ENCODE measurements at places on chromosomes 6 and 20.

GRCh38 chr6:72968704-72969103 is 256.6 kb downstream of the KHDC1L start:
- DNase-seq: no peak

- DNase-seq: no peak
Observed at GRCh38 chr20:5656126-5656525, 94.1 kb upstream of the SHLD1 start.

DNA sequence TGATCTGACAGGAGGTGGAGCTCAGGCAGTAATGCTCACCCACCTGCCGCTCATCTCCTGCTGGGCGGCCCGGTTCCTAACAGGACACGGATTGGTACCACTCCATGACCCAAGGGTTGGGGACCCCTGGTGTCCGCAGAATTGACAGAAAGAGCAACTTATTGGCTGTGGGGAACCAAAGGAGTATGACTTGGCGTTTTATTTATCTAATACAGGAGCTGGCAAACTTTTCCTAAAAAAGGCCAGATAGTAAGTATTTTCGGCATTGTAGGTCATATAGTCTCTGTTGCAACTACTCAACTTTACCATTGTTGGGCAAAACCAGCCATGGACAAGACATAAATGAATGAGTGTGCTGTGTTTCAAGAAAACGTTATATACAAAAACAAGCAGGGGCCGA is 44.4 kb upstream of the TRAF3IP2 start:
- no peak for DNase-seq

GRCh38 chr6:26328265-26328844 is 36.6 kb upstream of the BTN3A2 start:
- DNase-seq: no peak

DNA sequence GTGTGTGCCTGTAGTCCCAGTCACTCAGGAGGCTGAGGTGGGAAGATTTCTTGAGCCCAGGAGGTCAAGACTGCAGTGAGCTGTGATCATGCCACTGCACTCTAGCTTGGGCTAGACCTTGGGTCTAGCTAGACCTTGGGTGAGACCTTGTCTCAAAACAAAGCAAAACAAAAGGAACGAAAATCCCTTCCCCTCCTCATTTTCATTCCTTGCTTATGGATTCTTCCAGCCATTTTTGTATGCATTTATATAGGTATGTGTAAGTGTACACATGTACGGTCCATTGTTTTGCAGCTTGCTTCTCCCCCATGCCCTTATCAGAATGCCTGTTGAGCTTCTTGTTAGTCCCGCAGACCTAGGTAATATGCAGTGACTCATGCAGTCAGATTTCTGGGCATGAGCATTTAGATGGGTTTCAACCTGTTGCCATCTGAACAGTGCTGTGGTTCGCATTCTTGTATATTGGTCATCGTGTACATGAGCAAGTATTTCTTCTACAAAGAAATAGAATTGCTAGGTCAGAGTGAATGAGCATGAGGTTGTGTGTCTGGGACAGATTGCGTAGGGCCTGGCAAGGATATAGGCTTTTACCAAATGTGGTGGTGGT is 73.2 kb downstream of the ATRN start:
- DNase-seq: no peak

- DNase-seq: no peak
Observed at GRCh38 chr6:39189915-39190544, 39.2 kb downstream of the KCNK5 start.

DNA sequence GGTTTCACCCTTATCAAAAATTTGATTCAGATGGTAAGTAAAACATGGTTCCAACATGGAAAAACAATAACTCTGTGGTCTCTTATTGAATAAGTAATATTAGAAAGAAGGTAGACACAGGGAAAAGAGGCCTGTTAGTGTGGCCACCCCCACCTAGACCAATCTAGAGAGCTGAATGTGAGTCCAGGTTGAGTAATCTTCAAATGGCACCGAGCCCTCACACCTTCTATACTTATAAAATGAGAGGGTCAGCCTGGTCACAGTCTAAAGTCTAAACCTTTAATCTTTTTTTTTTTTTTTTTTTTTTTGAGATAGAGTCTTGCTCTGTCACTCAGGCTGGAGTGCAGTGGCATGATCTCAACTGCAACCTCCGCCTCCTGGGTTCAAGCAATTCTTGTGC is 6.9 kb downstream of the FAM184A start:
- no peak for DNase-seq

DNA sequence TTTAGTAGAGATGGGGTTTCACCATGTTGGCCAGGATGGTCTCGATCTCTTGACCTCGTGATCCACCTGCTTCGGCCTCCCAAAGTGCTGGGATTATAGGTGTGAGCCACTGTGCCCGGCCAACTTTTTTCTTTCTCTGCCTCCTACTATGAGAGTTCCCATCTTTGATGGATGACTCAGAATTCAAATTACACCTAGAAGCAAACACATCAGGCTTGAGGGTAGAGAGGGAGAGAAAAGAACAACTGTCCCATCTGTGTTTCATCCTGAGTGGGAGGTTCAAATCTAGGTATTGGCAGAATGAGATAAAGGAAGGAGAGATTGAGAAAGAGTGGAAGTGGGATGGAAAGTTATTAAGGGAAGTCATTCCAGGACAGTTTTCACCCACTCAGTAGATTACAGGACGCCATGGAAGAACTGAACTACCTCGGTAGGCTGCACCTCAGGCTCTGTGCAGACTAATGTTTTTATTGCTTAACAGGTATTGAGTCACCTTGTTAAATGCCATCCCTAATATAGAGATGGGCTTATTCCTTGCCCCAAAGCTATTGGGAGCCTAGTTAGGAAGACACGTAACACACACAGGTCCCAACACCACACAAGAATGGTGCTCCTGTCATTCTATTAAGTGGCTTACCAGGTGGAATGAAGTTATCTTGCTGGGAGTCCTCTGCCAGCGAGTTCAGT is 275.7 kb downstream of the SOX4 start:
- no peak for DNase-seq

GRCh38 chr20:50004229-50004628 is 21.4 kb downstream of the SNAI1 start:
- no peak for DNase-seq

DNA sequence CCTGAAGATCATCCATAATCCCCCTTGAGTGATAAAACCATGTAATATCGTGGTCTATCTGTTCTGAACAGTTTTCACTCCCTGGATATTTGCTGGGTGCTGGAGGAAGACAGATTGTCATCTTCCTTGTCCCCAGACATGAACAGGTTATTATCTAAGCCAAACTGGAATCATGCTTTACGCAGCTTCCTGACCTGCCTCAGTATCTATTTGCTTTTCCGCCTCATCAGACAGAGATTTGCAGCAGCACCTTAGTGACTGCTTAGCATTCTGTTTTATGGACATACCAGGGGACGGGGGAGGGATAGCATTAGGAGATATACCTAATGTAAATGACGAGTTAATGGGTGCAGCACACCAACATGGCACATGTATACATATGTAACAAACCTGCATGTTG is 124.6 kb downstream of the SLC23A2 start:
- no peak for DNase-seq

DNA sequence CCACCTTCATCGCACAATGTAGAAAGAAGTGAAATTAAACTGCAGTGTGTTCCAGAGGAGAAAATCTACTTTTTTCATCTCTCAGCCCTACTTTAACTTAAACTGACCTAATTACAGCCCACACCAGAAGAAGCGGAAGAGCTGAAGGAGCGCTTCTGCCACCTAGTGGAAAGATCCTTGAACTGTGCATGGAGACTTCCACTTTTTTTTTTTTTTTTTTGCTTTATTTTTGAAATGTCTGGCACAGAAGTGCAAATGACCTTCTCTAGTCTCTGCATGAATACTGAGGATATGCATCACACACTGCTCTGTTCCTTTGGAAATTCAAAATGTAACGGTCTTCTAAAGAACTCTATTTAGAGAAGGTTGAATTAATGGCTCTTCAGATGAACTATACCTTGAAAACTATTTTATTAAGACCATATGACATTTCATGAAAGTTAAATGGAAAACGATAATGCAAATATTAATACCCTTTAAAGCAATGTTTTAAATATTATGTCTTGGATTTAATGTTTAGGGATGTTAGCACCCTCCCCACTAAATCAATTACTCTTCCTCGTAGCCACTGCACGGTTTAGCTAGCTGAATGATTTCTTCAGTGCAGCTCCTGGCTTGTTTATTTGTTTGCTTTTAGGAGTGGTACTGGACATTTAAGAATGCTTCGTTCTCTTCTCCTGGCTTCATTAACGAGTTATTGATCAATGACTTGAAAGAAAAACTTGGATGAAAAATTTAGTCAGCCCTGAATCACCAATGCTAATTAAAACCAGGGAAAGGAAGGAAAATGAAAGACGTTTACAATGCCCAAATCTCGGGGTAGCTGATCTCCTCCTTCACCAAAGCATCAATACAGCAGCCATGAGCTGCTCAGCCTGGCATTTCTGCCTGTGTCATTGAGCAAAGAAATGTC is 569.6 kb upstream of the GJE1 start:
- peak; percentile 54 for DNase-seq

DNA sequence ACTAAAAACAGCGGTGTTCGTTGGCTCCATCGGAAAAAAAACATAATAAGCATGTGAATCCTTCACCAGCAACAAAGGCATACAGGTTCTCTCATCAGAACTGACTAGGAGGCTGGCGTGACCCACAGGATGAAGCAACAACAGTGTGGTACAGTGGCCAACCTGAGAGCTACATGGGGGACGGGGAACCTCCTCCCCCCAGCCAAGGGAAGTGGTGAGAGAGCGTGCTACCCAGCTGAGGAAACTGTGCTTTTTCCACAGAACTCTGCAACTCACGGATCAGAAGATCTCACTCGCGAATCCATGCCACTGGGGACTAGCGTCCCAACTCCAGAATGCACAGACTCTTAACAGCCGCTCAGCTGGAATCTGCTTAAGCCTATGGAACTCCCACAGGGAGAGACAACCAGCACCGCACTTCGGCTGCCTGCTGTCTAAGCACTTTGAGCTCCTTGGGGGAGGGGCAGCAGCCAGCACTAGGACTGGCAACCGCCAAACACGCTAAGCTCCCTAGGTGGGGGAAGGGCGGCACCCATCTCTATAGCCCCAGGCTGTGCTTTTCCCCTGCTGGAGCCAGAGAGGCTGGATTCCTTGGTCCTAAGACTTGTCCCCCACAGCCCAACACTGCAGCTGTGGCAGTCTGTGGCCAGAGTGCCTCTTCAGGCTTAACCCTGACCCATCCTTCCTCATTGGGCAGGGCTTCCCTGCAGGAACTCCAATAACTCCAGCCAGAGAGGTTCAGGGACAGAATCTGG is 538.3 kb upstream of the BTBD3 start:
- no peak for DNase-seq

DNA sequence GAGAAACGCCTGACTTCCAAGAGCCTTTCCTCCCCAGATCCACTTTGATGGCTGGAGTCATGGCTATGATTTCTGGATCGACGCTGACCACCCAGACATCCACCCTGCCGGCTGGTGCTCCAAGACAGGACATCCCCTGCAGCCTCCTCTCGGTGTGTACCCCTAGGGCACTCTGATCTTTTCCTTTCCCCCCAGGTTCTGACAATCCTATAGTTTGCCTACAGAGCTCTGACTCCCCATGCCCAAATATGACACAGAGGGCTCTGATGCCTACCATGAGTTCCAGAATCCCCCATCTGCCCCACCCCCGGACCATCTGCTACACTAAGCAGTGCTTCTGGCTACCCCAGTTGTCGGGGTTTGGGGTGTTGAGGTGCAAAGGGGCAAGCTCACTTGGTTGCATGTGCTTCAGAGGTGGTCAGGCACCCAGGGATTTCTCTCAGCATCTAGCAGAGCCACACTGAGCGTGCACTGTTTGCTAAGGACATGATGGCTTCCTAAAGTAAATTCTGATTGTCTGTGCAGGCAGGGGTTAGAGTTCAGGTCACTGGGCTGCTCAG is 24.0 kb upstream of the SGK2 start:
- no peak for DNase-seq

GRCh38 chr20:15039088-15039752 is 701.8 kb upstream of the FLRT3 start:
- no peak for DNase-seq

DNA sequence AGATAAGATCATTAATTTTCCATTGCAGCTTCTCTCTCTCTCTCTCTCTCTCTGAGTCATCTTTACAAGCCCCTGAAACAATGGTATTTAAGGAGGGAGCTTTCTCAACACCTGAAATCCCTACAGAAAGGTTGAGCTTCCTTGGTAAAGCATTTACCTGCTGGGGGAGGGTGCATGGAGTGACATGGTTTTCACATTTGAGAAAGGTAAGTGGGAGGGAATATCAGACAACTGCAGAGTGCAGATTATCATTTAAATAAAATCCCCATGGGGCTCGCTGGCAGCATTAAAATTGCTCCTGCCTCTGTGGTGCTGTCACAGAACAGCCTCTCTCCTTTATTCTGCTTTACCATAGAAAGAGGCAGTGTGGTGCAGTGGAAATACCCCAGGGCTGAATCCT is 10.3 kb upstream of the PDYN start:
- no peak for DNase-seq

DNA sequence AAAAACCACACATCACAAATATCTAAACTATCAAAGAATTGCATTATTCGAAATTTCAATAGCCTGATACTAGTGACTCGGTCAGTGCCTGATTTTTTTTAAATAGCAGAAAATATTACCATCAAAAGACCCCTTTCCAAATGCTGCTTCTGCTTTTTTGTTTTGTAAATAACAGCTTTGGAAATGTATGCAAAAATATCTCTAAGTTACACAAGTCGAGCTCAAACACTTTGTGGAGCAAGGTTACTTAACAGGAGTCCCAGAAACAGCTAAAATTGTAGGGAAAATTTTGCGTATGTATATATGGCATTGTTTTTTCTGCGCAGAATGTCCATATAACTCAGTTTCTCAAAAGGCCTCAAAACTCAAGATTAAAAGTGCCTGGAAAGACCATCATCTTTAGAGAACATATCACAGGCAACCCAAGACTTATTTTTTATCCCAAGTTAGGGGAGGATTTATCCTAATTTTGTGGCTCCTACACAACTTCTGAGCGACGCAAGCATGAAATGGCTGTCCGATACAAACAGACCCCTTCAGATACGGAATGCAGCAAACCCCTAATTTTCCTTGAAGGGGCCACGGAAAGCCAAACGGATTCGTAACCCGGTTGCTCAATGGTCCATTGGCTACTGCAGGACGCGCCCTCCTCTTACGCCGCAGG is 1.3 kb downstream of the CEP85L start:
- DNase-seq: no peak

DNA sequence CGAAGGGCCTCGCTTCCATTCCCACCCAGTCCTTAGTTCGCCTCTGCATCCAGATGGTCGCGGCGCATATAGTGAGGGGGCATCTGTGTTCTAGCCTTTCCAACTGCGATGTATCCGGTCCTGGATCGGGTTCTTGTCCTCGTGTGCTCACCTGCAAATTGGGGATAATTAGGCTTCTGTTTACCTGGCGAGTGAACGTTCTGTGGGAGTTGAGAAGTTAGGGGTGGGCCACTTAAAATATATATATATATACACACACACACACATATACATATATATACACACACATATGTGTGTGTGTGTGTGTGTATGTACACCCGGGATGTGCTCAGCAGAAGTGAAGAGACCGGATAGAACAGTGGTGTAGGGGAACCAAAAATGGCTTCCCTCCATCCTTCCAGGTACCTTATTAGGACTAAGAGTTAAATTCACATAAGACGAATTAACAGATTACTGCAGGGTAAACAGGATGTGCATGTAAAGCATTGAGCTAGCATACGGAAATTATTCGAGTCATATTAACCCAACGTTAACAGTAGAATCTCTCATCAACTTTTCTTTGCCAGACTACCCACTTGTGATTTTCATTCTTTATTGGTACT is 537 bp downstream of the CSTF1 start:
- DNase-seq: no peak

Data from activated naive CD4-positive, alpha-beta T cell treated with Interleukin-2 at 50 U/mL for 16 hours (primary cell).